Kidney glomerular epithelial cell (primary cell): ENCODE measurements at places on chromosomes 4 and X.

GRCh38 chrX:68429216-68429615 lies 4.1 kb downstream of the OPHN1 start:
- DNase-seq, result no peak

GRCh38 chr4:23149815-23150214 lies 457.1 kb downstream of the GBA3 start:
- no peak for DNase-seq

DNA sequence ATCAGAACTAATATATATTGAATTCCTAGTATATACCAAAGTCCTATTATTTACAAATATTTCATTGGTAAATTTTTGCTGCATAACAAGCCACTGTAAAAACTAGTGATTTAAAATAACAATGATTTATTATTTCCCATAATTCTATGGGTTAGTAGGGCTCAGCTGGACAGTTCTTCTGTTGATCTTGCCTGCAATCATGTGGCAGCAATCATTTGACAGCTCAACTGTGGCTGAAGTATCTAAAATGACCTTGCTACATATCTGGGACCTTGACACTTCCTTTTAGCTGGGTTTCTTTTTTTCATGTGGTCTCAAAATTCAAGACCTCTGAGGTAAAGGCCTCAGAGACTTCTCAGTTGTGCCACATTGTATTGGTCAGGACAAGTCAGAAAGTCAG lies 598.5 kb upstream of the PITX2 start:
- DNase-seq, result no peak

DNA sequence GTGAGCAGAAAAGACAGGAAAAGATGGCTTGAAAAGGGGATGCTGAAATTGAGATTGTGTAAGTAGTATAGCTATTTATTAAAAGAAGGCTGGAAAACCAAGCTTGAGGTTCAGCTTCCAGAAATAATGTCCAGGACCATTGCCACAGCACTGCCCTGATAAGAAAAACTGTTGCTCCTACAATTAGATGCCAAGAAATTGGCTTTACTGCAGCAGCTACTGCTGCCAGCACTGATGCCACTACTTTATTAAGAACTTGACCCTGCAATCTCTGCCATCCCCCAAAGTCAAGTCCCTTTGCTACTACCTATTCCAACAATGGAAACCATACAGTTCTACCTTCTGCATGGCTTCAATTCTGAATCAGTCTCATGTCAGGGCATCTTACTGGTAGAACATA lies 130.0 kb upstream of the VAMP7 start:
- no peak for DNase-seq

- DNase-seq, result no peak
Observed at GRCh38 chrX:39850630-39851152, 247.1 kb downstream of the BCOR start.

DNA sequence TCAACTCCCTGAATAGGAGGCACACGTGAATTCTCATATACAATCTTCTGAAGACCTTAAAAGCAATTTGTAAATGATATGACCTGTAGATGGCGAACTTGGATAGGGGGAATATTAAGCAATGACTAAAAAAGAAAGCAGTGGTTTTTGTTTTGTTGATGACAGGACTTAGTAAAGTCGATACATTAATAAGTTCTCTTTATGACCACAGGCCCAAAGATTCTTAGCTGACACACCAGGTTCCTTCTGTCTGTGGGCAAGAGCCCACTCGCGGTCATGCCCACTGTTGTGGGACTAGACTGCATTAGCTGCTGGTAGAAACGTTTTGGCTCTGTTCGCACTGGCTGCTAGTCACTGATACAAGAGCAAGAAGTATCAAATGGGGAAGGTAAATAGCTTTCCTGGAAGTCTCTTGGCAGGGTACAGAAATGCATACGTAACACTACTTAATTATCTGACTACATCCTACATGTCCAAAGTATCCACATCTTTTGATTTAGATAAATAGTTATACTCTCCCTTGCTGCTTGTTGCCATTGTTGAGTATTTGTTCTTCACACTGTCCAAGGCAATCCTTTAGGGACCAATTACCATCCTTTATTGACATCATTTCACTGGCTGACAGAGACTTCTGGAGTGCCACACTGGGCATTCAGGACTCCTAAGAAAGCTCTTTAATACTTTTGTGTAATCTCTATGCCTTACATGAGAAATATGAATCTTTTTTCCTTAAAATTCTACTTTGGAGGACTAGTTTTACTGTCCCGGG lies 31.0 kb downstream of the ALPK1 start:
- DNase-seq, result peak; percentile 72

- no peak for DNase-seq
Observed at GRCh38 chrX:115233497-115234455, at the start of gene LRCH2. TSS of gene LRCH2 (minus strand) at chrX:115234096. CDS start at chrX:115234041, 55 bp downstream.

GRCh38 chrX:97842468-97843199 lies 958.9 kb downstream of the RPA4 start:
- no peak for DNase-seq

- no peak for DNase-seq
Observed at GRCh38 chr4:159126716-159127115, 23.8 kb downstream of the RAPGEF2 start.

- DNase-seq, result no peak
Observed at GRCh38 chr4:153427363-153428071, 38.6 kb upstream of the TMEM131L start.

DNA sequence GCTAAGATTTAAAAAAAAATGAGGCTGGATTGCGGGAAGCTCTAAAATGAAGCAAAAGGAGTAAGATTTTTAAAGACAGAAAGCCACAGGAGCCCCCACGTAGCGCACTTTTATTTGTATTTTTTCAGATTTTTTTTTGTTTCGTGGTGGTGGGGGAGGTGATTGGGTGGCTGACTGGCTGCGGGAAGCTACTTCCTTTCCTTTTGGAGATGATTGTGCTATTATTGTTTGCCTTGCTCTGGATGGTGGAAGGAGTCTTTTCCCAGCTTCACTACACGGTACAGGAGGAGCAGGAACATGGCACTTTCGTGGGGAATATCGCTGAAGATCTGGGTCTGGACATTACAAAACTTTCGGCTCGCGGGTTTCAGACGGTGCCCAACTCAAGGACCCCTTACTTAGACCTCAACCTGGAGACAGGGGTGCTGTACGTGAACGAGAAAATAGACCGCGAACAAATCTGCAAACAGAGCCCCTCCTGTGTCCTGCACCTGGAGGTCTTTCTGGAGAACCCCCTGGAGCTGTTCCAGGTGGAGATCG lies 908 bp downstream of the PCDH10 start:
- no peak for DNase-seq

DNA sequence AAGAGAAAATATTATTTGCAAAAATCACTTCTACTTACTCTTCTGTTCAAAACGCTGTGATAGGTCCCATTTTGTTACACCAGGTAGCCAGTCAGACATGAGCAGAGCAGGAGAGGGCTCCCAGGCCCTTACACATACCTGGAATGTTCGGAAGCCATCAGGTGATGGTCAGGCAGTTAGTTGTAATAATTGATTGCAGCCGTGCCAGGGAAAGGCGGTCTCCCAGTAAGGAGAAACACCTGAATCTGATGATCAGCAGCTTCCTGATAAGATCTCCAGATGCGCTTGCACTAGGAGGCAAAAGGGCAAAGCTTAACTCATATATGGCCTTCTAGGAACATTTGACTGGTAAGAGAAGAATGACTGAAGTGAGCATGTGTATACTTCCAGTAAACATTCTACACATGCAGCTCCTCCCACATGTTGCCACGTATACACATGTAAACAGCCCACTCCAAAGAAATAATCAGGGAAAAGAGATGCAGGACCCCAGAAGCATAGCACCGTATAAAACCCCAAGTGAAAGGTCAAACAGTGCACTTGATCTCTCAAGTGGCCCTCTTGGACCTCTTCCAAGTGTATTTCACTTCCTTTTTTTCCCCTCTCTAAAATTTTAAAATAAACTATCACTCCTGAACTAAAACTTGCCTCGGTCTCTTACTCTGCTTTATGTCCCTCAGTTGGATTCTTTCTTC lies 1338.0 kb downstream of the FSTL5 start:
- no peak for DNase-seq

- DNase-seq, result no peak
Observed at GRCh38 chr4:159284113-159284512, 181.2 kb downstream of the RAPGEF2 start.

DNA sequence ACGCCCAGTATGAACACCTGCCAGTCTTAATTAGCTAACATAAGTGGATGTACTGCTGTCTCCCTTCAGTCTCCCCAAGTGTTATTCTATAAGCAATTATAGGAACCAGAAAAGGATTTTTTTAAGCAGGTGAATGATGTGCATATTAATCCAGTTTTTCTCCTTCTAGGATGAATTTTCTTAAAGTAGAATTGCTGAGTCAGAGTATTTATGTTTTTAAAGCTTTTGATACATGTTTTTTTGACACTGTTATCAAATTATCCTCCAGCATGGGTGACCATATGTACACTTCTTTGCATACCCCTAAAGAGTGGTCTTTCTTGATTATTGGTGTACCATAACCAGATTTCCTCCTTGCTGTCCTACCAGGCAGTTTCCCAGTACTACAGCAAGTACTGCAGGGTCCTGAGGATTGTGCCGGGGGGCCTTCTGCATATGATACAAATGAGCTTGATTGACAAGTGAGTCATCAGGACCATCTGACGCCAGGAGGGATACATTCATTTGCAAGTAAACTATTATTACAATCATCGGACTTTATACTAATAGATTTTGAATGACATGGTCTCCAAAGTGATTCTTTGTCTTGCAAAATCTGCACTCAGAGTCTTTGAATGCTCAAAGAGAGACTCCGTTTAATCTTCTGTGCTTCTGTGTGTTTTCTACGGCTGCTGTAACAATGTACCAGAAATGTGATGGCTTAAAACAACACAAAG lies 10.7 kb upstream of the PCYT1B start:
- no peak for DNase-seq

DNA sequence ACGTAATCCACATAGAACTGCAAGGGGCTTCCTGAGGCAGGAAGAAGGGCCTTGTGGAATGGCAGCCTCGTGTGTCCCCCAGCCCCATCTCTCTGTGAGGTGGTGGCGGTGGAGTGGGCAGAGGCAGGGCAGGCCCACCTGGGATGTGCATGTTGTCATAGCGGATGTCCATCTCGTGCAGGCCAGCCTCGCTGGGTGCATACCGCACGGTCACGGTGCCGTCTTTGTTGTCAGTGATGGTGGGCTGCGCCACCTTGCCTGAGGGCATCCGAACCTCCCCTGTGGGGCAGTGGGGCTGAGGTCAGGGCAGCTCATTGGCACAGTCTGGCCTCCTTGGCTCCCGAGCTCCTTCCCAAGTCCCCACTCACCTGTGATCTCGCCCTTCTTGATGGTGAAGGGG lies 20.4 kb downstream of the FLNA start:
- DNase-seq, result no peak

DNA sequence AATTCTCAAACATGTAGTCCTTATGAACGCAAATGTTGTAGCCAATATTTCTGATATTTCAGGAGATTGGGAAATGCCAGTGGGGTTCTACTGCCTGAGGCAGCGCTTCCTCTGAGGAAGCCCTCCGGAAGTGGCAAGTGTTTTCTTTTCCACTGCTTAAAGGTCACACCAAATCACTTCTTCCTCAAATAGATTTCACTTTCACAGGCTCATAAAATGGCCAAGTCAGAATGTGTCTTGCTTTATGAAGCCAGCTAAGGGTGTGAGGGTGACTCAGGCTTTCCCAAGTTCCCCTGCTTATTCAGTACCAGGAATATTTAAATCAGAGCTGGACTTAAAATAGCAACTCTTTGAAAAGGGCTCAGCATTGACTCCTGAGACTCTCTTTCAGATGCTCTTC lies 514.2 kb upstream of the DIPK2B start:
- no peak for DNase-seq

- DNase-seq, result peak; percentile 40
Observed at GRCh38 chr4:89111833-89112563, 665 bp downstream of the TIGD2 start.

DNA sequence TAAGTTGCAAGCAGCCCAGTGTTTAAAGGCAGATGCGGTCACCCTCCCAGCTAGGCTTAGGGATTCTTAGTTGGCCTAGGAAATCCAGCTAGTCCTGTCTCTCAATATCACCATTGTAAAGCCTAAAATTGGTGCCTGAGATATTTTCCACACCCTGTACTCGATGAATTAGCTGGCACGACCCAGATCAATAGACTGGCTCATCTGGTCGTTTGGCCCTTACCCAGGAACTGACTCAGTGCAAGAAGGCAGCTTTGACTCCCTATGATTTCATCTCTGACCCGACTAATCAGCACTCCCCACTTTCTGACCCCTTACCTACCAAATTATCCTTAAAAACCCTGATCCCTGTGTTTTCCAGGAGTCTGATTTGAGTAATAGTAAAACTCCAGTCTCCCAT lies 384.9 kb upstream of the SLC7A11 start:
- no peak for DNase-seq

DNA sequence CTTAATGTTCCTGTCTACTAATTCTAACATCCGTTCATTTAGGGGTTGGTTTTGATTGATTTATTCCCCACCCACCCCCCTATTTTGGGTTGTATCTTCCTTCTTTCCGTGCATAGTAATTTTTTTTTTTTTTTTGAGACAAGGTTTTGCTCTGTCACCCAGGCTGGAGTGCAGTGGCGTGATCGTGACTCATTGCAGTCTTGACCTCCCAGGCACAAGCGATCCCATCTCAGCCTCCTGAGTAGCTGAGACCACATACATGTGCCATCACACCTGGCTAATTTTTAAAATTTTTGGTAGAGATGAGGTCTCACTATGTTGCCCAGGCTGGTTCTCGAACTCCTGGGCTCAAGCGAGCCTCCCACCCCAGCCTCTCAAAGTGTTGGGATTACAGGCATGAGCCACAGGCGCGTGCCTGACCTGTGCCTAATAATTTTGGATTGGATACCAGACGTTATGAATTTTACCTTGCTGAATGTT lies 79.9 kb downstream of the ZFX start:
- no peak for DNase-seq

- peak; percentile 67 for DNase-seq
Observed at GRCh38 chr4:11585506-11585905, 156.8 kb upstream of the HS3ST1 start.

DNA sequence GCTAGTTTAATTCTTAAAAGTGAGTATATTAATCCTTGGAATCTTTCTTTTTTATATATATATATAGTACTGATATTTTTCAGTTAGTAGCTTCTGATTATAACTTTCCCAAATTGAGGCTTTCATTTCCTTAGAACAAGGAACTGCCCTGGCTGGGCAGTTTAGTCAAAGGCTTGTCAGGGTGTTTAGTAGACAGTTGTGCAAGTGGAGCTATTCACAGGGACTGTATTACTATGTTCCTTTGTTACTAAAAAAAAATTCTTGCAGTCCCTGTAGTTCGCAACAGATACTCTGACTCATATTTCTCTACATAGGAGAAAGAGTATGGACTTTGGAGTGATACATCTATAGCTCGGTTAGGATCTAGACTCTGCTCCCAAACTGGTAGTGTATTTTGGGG lies 20.8 kb downstream of the USO1 start:
- no peak for DNase-seq
